ENCODE measurements at places on chromosomes 6 and 20.

GRCh38 chr6:12266571-12266970, 23.6 kb upstream of the EDN1 start:
- DNase-seq: peak; percentile 47

DNA sequence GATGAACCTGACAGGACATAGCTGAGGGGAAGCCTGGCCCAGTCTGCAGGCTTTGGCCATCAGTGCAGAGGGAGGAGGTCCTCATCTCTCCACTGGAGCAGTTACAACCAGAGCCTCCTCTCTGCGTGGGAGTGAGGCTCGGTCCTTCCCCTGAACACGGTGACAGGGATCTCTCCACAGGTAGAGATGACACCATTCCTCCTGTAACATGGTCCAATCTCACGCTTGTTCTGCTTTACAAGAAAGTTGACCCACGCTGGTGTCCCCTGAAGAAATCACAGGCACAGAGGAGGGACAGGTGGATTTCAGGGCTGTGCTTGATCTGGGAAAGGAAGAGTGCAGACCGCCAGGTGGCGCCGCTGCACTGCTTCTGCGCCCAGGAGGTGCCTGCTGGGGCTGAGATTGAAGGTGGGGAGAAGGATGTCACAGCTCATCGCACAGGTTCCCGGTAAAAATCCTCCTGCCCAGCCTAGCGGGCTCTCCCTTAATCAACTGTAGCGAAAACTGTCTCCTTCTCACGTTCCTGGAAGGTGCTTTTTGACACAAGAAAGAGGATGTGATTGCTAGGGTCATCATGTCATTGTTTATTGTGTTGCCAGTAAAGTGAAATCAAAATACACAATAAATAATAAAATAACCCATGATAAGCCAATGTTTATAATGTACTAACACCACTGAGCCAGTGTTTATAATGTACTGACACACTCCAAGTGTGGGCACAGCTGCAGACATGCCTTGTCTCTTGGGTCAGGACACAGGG, 20.4 kb downstream of the HLA-G start:
- DNase-seq: peak; percentile 65

- peak; percentile 33 for DNase-seq
These were observed 102.7 kb downstream of the SLC23A2 start for GRCh38 chr20:4898282-4899244.

DNA sequence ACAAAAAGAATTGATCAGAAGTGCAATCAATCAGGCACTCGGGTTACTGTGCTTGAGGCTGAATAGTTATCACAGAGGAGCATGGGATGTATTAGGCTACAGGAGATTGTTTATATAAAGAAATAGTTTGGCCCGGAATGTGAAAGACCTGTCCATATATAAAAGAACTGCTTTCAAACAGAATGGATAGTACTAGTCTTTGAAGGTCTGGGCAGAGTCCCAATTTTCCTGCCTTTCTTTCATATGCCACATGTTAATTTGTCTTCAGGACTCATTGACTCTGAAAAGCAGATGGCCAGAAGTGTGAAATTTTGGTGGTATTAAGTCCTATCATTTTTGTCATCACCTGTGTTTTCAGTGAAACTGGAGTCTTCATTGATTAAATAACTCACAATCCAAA, 314.5 kb downstream of the EYA4 start:
- DNase-seq: no peak

DNA sequence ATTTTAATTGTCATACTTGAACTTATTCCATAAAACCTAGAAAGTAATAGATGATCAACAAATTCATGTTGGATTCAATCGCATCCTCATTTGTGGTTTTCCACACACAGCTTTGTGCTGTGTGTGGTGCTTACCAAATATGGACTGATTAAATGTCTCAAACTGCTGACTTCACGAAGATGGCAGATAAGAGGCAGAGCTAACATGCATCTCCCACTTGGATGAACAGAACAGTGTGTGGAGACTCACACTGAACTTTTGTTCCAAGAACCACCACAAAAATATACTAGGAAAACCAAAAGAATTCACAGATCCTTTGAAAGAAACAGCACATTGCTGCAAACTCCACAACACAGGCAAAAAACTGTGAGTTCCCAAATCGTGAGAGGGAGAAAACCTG, 603.7 kb downstream of the TENT5A start:
- DNase-seq: no peak

DNA sequence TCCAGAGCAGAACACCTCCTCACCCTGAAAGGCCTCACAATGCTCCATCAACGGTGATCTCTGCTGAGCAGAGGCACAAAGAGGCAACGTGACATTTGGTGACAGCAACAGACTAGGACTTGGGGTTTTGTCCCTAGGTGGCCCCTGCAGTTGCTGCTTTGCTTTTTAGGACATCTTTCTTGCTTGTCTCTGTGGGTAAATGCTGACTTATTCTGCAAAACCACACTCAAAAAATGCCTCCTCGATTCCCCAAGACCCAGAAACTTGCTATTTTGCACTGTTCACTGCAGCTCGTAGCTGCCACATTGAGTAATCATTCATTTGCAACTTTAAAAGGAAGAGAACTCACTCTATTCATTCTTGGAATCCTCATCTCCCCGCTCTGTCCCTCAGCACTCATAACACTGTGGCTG, 209.9 kb downstream of the LY86 start:
- peak; percentile 28 for DNase-seq

GRCh38 chr6:39821742-39822532, 29.8 kb downstream of the DAAM2 start:
- DNase-seq: no peak

DNA sequence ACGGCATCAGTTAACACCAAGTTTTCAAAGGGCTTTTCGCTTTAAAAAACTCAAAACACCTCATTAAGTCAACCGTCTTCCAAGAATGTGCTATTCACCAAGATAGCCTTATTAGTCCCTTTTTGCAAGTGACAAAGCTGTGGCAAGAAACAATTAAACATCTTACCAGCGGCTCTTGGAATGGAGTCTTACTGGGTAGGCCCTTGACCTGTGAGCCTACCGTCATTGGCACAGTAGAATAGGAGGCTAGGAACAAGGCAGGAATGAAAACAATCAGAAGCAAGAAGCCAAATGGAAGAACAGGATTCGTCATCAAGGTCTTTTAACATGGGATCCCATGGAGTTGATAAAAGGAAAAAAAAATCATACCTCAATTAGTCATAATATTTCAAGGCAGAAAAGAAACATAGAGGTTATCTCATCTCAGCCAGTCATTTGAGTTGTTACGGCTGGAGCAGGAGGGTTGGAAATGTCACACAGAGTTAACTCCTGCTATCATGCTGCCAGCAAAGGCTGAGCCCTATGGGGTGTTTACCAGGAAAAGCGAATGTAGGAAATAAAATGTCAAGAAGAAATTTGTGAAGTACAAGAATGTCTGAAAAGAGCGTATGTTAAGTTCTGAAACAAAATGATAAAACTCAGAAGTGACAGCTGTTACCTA, 236.4 kb downstream of the UST start:
- no peak for DNase-seq

- DNase-seq: peak; percentile 78
These were observed 18.3 kb upstream of the CITED2 start for GRCh38 chr6:139392794-139393193.

DNA sequence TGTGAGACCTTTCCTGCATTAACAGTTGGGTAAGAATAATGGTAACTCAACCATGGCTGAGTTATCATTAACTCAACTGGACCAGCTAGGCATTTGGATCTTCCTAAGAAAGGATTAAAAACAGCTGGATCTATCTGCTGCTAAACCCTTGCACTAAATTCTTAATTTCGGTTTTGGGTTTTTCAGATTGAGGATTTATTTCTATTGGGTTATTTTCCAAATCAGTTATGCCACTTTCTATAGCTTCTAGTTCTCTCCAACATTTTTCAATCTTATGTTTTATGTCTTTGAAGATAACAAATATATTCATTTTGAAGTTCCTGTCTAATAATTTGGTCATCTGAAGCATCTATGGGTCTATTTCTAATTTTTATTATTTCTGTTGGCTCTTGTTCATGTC, 92.5 kb downstream of the KIF13A start:
- no peak for DNase-seq

GRCh38 chr6:129542705-129543104, 167.3 kb downstream of the ARHGAP18 start:
- DNase-seq: no peak

DNA sequence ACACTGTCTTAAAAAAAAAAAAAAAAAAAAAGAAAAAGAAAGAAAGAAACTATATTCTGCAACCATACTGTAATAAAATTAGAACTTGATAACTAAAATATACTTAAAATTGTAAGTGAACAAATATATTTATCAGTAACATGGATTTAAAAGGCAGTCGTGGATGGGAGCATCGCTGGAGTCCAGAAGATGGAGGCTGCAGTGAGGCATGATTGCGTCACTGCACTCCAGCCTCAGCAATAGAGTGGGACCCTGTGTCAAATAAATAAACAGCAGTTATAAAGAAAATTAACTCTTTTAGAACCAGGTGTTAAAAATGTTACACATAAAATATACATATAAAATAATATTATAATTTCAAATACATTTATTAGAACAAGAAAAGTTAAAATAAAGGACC, 8.7 kb downstream of the PSMB9 start:
- no peak for DNase-seq
